ENCODE measurements at places on chromosomes 5 and 9.

DNA sequence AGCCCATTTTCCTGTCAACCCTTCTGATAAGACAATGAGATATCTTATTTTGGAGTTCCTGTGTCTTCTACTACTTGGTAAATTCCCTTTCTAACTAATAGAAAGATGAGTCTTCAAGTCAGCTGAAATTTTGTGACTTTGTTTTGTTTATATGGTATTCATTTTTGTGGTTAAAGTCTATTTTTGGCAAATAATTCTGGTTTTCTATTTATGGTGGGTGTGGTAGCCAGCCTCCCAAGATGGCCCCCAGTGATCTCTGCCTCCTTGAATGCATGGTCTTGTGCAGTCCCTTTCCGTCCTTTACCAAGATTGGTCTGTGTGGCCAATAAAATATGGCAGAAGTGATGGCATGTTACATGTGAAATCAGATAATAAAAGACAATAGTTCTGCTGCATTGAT, 91.5 kb downstream of the NR3C1 start:
- H3K4me1 ChIP-seq, result no peaks in the 10 kb centered on the region
- no peak overlapping the region for H3K27ac ChIP-seq
- DNase-seq, result no peak
- H3K36me3 ChIP-seq, result peaks cover 33% of the 10 kb centered on the region

DNA sequence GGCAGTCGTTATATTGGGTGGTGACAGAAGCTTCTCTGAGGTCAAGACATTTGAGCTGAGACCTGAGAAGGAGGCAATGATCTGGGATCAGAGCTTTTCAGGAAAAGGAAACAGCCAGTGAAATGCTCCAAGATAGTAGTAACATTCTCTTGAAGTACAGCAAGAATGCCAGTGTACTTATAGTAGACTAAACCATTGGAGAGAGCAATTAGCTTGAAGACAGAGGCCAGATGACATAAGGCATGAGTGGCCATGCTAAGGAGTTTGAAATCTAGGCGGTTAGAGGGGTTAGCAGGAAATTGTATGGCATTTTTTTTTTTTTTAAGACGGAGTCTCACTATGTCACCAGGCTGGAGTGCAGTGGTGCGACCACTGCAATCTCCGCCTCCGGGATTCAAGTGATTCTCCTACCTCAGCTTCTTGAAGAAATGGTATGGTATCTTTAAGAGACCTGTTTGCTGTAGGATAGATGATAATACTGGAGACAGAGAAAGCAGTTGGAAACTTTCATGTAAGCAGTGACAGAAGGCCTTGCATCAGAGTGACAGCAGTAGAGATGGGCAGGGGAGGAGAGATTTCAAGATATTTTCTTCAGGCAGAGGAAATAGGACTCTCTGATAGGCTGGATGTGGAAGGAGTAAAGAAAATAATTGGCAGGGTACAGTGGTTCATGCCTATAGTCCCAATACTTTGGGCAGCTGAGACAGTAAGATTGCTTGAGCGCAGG, 482.2 kb upstream of the PAPPA start:
- DNase-seq, result no peak
- H3K36me3 ChIP-seq, result no peaks in the 10 kb centered on the region
- H3K27ac ChIP-seq, result peak overlapping the region; percentile 59
- peaks cover 19% of the 10 kb centered on the region for H3K4me1 ChIP-seq

DNA sequence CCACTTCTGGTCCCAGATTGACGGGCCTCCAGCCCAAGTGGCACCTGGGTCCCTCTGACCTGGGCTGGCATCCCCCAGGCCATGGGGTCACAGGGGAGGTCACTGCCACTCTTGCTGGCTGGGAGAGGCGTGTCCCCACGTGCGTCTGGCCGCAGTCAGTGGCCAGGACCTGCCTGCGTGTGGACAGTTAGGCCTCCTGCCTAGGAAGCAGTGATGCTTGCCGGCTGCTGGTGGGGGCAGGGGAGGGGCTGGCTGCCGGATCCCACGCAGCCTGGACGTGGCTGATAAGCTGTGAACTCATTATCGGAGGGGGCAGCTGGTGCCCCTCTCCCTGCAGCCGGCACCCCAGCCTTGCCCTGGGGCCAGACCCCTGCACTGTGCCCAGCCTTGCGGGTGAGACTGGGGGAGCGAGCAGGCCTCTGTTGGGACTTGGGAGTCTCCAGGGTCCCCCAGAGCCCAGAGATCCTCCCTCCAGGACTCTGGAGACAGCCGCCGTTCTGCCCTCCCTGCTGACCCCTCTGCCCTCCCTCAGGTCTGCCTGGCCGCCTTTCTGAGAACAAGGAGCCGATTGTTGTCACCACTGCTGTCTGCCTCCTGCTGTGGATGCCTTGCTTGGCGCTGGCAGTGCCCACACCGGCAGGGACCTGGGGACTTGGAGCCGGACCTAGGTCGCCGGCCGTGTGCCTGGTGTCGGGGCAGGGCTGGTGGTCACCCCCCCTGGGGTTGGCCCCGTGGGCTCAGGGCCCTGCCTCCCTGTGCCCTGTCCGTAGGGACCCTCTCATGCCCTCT, 12.3 kb downstream of the RXRA start:
- peaks cover 20% of the 10 kb centered on the region for H3K4me1 ChIP-seq
- no peak overlapping the region for H3K4me3 ChIP-seq
- no peak for DNase-seq
- no peaks in the 10 kb centered on the region for H3K27me3 ChIP-seq
- H3K36me3 ChIP-seq, result no peaks in the 10 kb centered on the region

DNA sequence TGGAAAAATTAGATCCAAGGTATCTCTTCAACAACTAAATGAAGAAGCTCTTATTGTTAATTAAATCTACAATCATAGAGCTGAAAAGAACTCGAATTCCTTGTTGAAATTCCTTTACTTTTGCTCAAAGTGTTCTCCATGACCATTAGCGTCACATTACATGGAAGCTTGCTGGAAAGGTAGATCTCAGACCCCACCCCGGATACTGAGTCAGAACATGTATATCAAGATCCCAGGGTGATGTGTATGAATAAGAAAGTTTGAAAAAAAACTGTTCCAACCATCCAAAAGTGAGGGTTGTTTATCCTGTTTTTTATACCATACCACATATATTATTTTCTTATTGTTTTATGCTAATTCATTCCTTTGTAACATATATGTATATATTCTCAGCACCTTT, 237.1 kb upstream of the PUM3 start:
- H3K27me3 ChIP-seq, result no peaks in the 10 kb centered on the region
- DNase-seq, result no peak
- no peak overlapping the region for H3K4me3 ChIP-seq
- no peaks in the 10 kb centered on the region for H3K4me1 ChIP-seq

DNA sequence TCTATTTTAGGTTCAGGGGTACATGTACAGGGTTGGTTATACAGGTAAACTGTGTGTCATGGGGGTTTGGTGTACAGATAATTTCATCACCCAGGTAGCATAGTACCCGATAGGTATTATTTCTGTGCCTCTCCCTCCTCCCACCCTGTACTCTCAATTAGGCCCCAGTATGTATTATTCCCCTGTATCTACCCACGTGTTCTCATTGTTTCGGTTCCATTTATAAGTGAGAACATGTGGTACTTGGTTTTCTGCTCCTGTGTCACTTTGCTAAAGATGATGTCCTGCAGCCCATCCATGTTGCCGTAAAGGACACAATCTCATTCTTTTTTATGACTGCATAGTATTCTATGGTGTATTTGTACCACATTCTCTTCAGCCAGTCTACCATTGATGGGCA, 96.8 kb upstream of the SLC24A2 start:
- DNase-seq, result no peak
- peaks cover under 1% of the 10 kb centered on the region for H3K27me3 ChIP-seq
- H3K4me1 ChIP-seq, result no peaks in the 10 kb centered on the region
- no peaks in the 10 kb centered on the region for H3K36me3 ChIP-seq
- H3K27ac ChIP-seq, result no peak overlapping the region
- H3K4me3 ChIP-seq, result no peak overlapping the region

DNA sequence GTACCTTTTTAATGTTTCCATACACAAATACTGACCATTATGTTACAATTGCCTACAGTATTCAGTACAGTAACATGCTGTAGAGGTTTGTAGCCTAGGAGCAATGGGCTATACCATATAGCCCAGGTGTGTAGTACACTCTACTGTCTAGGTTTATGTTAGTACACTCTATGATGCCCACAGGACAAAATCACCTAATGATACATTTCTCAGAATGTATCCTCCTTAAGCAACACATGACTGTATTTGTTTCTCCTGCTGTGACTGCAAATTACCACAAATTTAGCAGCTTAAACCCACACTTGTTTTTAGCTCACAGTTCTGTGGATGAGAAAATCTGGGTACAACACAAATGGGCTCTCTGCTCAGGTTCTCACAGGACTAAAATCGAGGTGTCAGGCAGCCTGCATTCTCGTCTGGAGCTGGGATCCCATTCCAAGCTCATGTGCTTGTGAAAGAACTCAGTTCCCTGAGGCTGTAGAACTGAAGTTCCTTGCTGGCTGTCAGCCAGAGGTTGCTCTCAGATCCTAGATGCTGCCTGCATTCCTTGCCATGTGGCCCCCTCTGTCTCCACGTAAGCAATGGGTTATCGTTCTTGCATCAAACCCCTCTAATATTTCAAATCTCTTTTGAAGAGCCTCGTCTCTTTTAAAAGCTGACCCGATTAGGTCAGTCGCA, 38.6 kb upstream of the PIK3R1 start:
- H3K27ac ChIP-seq, result no peak overlapping the region
- no peak overlapping the region for H3K4me3 ChIP-seq
- DNase-seq, result no peak
- no peaks in the 10 kb centered on the region for H3K27me3 ChIP-seq
- H3K4me1 ChIP-seq, result no peaks in the 10 kb centered on the region

GRCh38 chr9:105191508-105192121, 52.8 kb upstream of the SLC44A1 start:
- no peaks in the 10 kb centered on the region for H3K36me3 ChIP-seq
- no peaks in the 10 kb centered on the region for H3K4me1 ChIP-seq
- H3K4me3 ChIP-seq, result no peak overlapping the region
- peaks cover 9% of the 10 kb centered on the region for H3K27me3 ChIP-seq
- H3K27ac ChIP-seq, result no peak overlapping the region

GRCh38 chr9:35537913-35538312, 48.0 kb downstream of the RUSC2 start:
- DNase-seq, result no peak
- no peaks in the 10 kb centered on the region for H3K36me3 ChIP-seq
- peak overlapping the region; percentile 97 for H3K27ac ChIP-seq
- peaks cover 33% of the 10 kb centered on the region for H3K4me1 ChIP-seq

- DNase-seq, result no peak
- no peaks in the 10 kb centered on the region for H3K27me3 ChIP-seq
- peaks cover 56% of the 10 kb centered on the region for H3K4me1 ChIP-seq
These were observed 221.7 kb downstream of the FANCC start for GRCh38 chr9:95095641-95096355.

- H3K27ac ChIP-seq, result no peak overlapping the region
- H3K27me3 ChIP-seq, result no peaks in the 10 kb centered on the region
- no peak for DNase-seq
- peaks cover 3% of the 10 kb centered on the region for H3K4me1 ChIP-seq
- no peaks in the 10 kb centered on the region for H3K36me3 ChIP-seq
- no peak overlapping the region for H3K4me3 ChIP-seq
These were observed 26.9 kb upstream of the ITGA1 start for GRCh38 chr5:52760695-52761366.

DNA sequence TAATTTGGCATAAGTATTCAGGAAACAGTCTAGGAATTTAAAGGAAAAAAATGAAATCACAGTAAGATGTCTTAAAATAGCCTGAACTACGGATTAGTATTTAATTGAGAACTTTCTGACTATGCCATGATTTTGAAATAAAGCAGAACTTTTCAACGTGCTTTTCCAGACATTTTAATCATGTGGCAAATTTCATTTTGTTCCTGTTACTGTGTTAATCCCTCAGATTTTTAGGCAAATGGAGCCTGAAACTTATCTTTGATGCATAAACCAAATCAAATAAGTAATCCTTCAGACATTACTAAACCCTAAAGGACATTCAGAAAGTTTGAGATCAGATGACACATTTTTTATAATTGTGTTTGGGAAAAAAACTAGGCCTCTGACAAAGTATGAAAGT, 75.7 kb downstream of the FBN2 start:
- H3K4me3 ChIP-seq, result no peak overlapping the region
- H3K4me1 ChIP-seq, result peaks cover 16% of the 10 kb centered on the region
- peaks cover 44% of the 10 kb centered on the region for H3K36me3 ChIP-seq
- H3K27me3 ChIP-seq, result no peaks in the 10 kb centered on the region
- peak overlapping the region; percentile 40 for H3K27ac ChIP-seq

DNA sequence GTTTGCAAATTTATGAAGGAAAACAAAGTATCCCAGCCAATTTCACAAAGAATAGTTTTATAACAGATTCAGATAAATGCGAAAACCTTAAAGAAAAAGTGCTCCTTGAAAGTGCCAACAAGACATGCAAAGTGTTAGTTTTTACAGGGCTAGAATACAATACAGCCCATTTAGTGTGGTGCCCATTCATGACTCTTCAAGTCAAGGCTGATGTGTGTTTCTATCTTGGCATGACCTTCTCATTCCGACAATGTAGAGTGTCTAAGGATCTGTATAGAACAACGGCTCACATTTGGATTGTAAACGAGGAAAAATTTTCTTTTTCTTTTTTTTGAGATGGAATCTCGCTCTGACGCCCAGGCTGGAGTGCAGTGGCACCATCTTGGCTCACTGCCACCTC, 205.2 kb upstream of the SEMA6A start:
- H3K27ac ChIP-seq, result no peak overlapping the region
- H3K4me3 ChIP-seq, result no peak overlapping the region
- no peaks in the 10 kb centered on the region for H3K36me3 ChIP-seq
- no peak for DNase-seq

- no peak for DNase-seq
- no peak overlapping the region for H3K27ac ChIP-seq
- no peak overlapping the region for H3K4me3 ChIP-seq
These were observed 35.0 kb downstream of the TEX10 start for GRCh38 chr9:100317706-100318105.

GRCh38 chr5:134184155-134185135, 7.7 kb upstream of the SKP1 start:
- H3K27me3 ChIP-seq, result no peaks in the 10 kb centered on the region
- peak; percentile 46 for DNase-seq
- no peak overlapping the region for H3K27ac ChIP-seq
- H3K36me3 ChIP-seq, result no peaks in the 10 kb centered on the region
- no peak overlapping the region for H3K4me3 ChIP-seq
- H3K4me1 ChIP-seq, result peaks cover 4% of the 10 kb centered on the region

DNA sequence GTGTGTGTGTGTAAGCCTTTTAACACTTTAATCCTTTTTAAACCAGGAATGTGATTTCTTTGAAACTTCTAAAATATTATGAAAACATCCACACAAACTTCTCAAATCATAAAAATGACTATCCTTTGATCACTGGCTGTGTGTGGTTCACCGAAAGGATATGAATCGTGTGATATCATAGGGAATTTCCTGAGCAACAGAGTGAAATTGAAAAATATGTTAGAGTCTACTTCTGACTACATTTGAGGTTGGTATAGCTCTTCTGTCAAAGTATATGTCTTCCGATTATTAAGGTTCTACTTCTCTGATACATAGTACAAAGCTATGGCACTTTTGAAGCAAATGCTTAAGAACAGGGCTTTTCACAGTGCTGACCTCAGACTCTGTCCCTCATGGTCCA, 40.3 kb downstream of the RGMB start:
- no peak overlapping the region for H3K4me3 ChIP-seq
- H3K27me3 ChIP-seq, result no peaks in the 10 kb centered on the region

Data from mesothelial cell of epicardium (in vitro differentiated cells).